Cerebellar nuclear complex (tissue), 1 donor: ENCODE measurements at places on chromosomes 5 and 9.

DNA sequence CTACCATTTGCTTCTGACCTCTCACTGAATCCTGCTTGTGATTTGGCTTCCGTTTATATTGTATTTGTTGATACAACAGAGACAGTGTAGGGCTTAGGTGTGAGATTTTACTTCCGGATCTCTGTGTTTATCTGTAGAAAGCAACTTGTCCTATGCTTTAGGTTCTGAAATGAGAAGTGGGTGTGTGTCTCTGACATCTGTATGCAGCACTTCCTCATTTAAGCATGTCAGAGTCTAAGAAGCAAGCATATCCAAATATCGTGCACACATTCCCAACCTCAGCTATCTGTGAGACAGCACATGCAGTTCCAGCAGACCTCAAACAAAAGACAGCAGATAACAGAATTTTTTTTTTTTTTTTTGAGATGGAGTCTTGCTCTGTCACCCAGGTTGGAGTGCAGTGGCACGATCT lies 16.3 kb downstream of the KLF9 start:
- no peak for DNase-seq

- no peak for DNase-seq
These were observed 419.5 kb upstream of the TLE4 start for GRCh38 chr9:79152306-79152705.

DNA sequence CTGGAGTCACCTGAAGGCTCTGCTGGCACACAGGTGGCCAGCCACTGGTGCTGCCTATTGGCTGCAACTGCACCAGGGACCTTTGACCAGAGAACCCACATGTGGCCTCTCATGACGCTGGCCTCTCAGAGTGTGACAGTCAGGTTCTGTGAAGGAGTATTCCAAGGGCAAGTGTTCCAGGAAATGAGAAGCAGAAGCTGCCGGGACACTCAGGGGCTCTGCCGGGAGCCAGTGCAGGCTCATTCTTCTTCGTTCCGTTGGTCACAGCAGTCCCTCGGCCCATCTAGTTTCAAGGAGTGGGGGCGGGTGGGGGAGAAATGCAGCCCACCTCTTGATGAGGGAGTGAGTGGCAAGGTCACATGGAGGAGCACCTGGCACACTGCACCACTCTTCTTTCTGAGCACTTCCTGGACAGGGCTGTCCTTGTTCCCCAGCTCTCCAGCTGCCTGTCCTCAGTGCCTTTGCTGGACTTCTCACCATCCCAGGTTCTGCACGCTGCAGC lies 237.5 kb downstream of the GADD45G start:
- DNase-seq: no peak

DNA sequence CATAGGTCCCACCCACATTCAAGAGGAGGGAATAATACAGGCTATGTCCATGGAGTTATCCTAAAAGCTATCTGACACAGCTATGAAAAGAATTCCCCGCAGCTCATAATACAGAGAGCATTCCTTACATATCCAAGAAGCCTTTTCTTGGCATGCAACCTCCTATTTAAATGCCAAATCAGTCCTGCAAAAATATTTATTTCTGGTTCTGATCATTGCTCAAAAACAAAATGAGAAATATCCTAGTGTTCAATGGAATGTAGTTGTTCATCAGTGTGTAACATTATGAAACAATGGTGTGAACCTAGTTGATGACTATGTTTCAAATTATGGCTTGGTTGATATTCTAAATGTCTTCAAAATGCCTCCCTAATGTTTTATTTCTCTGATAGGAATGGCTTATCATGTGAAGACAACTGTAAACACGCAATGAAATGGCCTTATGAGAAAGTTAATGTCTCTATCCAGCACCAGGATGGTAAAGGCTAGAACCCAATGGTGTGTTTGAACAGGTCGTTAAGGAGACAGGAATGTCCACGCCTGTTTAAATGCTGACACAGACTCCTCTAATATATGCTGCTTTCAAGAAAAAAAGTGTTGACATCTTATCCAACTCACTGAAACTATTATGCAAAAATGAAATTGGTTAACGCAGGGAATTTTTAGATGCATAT lies 126.7 kb upstream of the CDH6 start:
- no peak for DNase-seq

- DNase-seq: no peak
These were observed 210.2 kb upstream of the GAS1 start for GRCh38 chr9:87157366-87158031.

- no peak for DNase-seq
These were observed 10.5 kb downstream of the PJA2 start for GRCh38 chr5:109399092-109399759.

- DNase-seq: no peak
These were observed 10.2 kb downstream of the KCNIP1 start for GRCh38 chr5:170513856-170514525.

- DNase-seq: no peak
These were observed 70.4 kb downstream of the ARHGAP26 start for GRCh38 chr5:142840575-142840974.

- no peak for DNase-seq
These were observed 24.7 kb upstream of the NUDT12 start for GRCh38 chr5:103587185-103587748.

DNA sequence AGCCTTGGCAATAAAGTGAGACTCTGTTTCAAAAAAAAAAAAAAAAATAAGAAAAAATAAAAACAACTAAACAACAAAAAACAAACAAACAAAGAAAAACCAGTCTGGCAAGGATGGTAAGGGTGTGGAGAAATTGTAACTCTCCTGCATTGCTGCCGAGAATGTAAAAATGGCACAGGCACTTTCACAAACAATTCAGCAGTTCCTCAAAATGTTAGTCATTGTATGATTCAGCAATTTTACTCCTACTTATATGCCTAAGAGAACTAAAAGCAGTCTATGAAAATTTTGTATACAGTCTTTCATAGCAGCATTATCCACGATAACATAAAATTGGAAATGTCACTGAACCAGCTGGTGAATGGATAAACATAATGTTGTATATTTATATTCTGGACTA lies 280.4 kb downstream of the CDH9 start:
- DNase-seq: no peak

DNA sequence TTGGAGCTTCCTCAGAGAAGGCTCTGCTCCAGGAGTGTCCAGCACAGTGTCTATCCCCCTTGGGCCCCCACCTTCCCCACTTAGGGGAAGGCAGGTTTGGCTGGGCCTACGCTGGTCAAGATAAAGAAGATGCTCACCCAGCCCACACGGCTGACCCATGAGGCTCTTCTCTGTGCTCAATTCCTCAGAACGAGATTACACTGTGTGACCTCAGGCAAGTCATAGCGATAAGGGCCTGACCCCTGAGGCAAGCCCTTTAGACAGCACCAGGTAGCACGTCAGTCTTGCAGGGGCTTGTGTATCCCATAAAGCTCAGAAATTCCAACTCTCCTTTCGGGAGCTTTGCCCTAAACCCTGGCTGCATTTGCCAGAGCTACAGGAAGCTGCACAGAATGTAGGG lies 32.6 kb downstream of the CORO2A start:
- DNase-seq: no peak

GRCh38 chr5:80835128-80835527 lies 125.0 kb upstream of the RASGRF2 start:
- DNase-seq: no peak

DNA sequence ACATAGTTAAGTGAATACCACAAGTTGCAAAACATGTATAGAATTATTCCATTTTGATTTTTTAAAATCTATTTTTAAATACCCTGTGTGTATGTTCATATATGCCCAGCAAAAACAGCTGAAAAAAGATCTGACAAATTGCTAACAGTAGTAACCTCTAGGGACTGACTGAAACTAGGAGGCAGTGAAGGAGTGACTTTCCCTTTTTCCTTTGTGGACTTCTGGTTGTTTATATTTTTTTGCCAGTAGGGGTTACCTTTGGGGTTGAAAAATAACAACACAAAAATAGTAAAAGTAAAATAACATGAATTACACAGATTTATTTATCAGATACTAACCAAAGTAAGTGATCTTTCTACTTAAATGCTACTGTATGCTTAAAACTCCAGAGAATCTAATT lies 2.9 kb downstream of the MEGF9 start:
- no peak for DNase-seq

DNA sequence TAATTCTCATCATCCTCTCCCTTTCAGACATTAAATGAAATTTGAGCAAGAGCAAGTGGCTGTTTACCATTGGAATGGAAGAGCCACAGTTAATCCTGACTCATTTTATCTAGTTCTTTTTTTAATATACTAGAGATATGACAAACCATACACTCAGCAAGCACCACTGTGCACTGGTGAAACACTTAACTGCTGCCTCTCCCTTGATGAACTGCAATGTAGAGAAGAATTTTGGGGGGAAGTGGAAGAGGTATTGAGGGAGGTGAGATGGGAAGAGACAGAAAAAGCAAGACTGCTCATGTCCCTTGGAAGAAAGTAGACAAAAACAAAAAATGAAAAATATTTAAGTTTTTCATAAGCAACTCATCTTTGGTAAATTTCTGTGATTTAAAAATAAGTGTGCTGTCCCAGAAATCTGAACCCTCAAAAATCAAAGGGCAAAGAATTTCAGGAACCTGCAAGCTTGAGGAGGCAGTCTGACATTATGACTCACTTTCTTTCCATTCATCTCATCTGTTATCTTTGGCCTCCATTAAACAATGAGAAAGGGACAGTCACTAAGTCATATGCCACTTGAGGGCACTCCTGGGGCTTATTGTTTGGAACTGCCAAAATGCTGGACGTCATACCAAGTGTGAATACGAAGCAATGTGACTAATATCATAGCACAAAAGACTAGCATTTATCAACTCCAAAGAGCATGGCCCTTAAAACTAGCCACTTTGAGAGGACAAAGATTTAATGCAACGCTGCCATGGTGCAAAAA lies 566.8 kb upstream of the DMAC1 start:
- no peak for DNase-seq

GRCh38 chr5:123454259-123454911 lies 31.2 kb upstream of the CEP120 start:
- DNase-seq: no peak

- DNase-seq: no peak
These were observed 107.8 kb downstream of the NUDT12 start for GRCh38 chr5:103454770-103455169.
